ENCODE measurements at places on chromosomes 4 and X.

DNA sequence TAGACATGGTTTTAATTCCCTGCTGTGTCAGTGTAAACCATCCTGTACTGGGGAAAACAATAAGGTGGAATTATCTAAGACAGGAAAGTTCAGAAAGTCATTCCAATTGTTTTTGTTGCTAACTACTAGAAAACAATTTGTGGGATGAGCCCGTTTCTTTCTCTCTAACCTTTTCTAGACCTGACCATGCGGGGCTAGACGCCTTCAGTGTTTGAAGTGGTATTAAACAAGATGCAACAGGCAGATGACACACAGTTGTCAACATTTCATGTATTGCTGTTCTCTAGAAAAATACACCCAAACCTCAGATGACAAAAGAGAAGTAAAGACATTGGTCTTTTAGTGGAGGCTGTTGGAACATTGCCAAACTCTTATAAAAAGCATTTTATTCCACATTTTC, 105.7 kb downstream of the FRAS1 start:
- no peak for DNase-seq

- DNase-seq = no peak
Measured at GRCh38 chrX:132505116-132505515, 16.3 kb upstream of the MBNL3 start.

- no peak for DNase-seq
Measured at GRCh38 chr4:186651181-186651603, 72.5 kb downstream of the FAT1 start.

DNA sequence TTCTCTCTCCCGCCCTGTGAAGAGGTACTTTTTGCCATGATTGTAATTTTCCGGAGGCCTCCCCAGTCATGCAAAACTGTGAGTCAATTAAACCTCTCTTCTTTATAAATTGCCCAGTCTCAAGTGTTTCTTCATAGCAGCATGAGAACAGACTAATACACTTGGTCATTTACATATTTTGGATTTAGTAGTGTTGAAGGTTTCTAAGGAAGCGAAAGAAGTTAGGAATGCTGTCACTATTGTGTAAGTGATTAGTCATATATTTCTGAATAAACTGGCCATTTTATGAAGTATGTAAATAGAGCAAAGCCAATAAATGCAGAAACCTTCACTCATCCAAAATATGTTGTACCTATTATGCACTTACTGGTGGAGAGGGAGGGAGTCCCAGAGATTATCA, 34.4 kb upstream of the GK2 start:
- no peak for DNase-seq

- DNase-seq = peak; percentile 12
Measured at GRCh38 chr4:4502694-4503311, 39.0 kb downstream of the STX18 start.

DNA sequence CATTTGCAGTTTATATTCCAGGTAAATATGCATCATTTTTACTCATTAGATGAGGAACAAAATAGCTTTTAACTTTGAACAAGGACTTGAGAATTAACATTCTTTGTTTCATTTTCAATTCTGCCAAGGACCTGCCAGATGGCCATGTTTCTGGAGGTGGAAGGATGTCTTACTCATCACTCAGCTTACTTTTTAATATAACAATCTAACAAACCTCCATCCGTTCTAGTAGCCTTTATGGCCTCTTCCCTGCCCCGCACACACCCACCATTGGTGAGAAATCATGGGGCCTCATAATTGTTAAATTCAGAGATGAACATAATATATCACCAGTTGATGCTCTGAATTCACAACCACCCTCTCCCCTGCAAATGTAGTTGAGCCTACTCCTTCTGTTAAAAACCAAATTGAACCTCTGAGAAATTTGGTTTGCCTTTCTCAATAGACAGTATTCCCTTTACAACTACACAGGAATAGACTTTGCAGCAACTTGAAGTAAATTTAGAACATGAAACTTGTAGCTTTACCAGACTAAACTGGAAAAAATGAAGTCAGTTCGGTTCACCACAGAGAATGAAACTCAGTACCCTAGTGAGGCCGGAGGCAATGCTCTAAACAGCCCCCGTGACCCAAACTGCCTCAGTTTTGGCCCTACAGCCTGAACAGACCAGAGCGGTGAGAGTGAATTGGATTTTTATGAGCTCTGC, 50.1 kb upstream of the ACSL4 start:
- DNase-seq = no peak

DNA sequence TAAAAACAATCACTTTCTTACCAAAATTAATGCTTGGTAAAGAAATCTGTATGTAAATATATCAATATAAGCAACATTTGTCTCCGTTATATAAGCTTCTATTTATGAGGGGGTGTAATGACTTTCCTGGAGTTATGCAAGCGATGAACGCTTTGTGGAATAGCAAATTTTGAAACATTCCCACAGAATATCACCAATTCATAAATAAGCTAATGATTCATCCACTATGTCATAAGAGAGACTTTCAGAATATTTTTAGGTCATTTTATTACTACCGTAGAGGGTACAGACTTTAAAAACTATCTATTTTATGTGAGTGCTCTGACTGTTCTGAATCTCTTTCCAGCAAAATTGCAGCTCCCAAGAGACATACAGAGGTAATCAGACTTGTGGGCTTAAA, 179.5 kb upstream of the FTHL17 start:
- DNase-seq = no peak

- no peak for DNase-seq
Measured at GRCh38 chrX:16018291-16018690, 105.1 kb upstream of the GRPR start.

DNA sequence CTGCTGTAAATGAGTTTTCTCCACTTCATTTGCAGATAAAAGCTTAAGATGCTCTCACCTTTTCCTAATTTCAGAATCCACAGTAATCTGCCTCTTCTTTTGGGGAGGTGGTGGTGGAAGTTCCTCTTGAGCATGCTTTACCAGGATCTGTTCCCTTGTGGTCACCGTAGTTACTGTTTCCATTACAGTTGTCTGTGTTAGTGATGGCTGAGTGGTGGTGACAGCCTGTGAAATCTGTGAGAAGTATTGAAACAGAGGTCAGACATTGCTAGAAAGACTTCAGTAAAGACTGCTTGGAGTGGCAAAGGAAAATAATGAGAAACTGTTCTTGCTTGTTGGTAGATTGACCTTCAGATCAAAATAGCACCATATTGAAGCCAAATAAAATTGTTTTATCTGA, 666.2 kb downstream of the DMD start:
- no peak for DNase-seq

DNA sequence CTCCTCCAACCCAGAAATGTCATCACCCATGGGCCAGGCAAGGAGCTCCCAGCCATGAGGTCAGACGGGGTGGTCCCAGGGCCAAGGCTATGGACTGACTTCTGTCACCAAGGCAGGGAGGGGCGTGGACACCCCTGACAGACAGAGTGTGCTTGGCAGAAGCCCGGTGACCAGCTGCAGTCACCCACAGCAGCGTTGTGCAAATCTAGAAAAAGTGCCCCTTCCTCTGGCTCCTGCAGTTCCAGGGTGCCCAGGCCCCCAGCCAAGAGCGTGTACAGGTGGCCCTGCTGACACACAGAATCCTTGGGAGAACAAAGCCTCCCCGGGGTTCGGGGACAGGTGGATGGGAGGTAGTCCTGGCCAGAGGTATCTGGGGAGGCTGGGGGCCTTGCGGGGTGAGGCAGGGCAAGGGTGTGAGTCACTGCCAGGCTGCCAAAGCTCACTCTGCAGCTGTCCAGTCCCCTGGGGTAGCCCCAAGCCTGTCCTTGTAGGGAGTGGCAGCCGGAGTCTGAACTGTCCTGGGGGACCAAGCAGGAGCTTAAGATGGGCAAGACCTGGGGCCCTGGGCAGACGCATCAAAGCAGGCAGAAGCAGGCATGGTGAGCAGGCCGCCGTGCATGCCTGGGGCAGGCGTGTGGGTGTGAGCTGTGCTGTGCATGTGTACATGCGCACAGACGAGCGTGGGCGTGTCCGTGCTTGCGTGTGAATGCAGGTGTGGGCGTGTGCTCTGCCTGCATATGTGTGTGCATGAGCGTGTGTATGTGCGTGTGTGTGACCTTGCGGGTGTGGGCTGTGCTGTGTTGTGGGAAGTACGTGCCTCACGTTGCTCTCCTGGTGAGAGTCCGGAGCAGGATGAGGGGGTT, 3.3 kb downstream of the MYL5 start:
- DNase-seq = no peak

- no peak for DNase-seq
Measured at GRCh38 chr4:158913766-158914165, 144.9 kb downstream of the FNIP2 start.

DNA sequence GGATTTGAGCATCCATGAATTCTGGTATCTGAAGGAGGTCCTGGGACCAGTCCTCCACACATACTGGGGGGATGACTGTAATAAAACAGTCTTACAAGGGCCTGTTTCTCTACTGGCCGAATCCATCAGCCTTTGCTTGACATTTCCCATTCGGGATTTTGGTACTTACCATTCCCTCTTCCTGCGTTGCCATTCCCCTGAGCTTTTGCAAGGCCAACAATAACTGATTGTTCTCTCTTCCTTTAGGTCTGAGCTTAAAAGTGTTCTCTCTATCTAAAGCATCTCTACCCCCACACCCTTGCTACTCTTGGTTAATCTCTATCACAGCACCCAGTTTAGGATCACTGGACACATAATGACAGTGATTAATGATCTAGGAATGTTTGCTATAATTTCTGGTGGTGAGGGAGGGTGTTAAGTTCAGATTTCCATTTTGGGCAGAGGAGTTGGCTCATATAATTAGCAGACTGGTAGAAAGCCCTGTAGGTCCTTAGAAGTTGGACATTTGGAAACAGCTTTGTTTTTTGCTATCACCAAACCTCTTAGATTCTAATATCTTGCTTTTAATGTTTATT, 29.4 kb downstream of the TMA16 start:
- DNase-seq = no peak

DNA sequence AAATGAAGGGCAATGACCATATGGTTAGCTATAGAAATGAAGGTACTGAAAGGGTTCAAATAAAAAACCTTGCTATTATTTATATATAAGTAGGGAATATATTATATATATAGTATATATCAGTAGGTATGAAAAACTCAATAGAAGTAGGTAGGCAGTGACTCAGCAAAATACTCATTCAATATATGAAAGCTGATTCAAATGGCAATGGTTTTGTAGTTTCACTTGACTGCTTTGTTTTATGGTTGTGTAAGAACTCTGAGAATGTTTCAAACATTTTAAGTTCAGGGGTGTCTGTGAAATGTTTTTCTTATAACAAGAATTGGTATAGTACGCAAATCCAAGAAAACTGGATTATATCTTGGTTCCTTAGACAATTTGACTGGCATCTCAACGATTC, 4.1 kb downstream of the ZNF280C start:
- no peak for DNase-seq

- DNase-seq = no peak
Measured at GRCh38 chr4:40843696-40844095, 93.9 kb downstream of the NSUN7 start.
